ENCODE measurements at places on chromosomes 1 and 21.

- DNase-seq, result no peak
These were observed 9.1 kb upstream of the TMEM61 start for GRCh38 chr1:54971317-54971791.

DNA sequence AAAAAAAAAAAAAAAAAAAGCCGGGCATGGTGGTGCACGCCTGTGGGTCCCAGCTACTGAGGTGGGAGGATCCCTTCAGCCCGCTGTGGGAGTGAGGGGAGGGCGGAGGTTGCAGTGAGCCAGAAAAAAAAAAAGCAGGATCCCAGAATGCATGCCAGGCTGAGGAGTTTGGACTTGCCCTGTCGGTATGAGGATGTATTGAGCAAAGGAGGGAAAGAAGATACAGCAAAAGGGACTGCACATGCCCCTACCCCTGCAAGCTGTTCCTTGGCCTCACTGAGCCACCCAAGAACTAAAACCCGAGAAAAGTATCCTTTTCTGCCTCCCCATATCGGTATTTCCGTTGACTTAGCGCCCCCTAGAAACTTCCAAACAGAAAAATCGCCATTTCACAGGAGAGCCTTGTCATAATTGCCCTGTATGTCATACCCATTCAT, 1.3 kb upstream of the GPATCH4 start:
- no peak for DNase-seq

DNA sequence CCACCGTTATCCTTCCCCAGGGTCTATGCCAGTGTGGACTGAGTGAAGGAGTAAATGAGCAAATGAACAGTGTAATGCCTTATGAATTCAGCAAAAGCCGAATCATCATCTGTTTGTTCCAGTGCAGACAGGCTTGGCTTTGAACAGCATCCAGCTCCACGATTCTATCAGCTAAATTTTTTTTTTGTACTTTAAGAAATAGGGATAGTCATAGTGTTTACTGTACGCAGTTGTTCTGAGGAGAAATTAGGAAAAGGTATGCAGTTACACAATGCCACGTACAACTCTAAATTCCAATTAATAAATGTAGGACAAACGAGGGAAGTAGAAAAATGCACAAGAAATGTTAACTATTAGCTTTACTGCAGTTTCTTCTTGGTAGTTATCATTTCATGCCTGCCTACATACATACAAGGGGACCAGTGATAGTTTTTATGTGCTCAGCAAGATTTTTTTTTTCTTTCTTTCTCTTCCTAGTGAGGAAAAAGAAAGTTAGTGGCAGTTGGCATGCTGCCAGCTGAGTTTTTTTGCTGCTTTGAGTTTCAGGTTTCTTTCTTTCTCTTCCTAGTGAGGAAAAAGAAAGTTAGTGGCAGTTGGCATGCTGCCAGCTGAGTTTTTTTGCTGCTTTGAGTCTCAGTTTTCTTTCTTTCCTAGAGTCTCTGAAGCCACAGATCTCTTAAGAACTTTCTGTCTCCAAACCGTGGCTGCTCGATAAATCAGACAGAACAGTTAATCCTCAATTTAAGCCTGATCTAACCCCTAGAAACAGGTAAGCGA, at the start of gene IFI44L:
IFI44L (plus strand) TSS at position 646 of the 777 bp plus-strand sequence. CDS start 7,468 bp downstream, outside the sequence.
- peak; percentile 60 for DNase-seq

DNA sequence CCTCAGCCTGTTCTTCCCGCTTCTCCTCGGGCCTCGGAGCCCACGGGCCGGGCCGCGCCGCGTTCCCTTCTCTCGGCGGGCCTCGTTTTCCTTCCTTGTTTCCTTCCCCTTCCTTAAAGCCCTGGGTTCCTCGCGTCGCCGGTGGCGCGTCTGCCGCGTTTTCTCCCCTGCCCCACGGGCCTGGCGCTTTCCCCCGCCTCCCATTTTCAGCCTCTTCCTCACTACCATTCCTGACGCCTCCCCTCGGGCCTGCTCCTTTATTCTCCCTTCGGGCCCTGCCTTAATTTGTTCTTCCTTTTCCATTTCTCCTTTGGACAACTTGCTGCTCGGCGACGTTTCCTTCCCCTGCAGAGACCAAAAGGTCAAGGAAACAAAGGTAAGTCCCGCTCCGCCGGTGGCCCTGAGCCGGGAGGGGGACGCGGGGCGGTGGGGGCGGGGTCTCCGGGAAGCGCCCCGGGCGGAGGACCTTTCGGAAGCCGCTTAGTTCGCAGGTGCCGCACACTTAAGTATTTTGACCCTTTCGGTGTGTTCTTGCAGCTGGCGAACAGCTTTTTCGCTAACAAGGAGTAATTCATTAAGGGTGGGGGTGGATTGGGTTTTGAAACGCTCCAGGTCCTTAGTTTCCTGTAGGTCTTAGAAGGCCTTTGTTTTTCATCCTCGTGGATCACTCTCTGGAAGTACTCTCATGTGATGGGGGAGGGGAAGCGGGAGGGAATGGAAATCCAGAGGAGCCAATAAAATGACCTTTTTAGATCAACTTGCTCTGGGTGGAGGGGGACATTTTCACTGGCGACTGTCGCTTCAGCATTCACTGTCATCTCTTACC, 780 bp downstream of the YTHDF2 start:
- DNase-seq, result peak; percentile 12

DNA sequence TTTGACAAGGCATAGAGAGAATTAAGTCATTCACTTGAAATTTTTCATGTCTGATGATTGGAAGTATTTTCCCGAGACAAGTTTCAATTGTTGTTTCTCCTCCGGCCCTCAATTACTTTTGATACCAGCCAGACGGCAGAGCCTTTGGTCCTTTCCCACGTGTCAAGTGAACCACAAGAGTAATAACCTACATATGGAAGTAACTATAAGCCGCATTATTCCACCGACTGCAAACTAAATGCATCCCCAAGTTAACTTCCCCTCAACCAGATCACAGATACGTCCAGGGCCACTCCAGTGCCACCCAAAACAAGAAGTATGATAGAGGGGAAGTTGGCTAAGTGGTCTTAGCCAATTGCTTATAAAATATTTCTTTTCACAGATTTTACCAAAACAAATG, 20.2 kb downstream of the COLGALT2 start:
- DNase-seq, result no peak
